ENCODE measurements at places on chromosomes 3 and 15. TPM values are rescaled to one million over a fixed set of nuclear protein-coding genes. Genes with fewer than 3 reads are reported as not detected.
A peak's percentile ranks its signal among the peaks of the same experiment; 100 is the strongest.

DNA sequence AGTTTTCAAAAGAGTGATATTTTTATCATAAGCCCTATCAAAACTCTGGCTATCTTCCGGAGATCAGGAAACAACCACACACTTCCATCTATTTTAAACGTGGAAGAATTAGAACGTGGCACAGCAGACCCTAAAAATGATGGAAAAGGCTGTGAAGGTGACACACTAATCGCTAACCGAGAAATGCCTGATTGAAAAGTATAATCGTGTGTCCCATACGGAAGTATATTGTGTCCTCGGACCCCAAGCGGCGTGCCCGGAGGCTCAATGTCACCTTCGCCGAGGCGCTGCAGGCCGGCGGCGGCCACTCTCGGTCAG, 642 bp downstream of the COX5A start:
- peaks cover 32% of the 10 kb centered on the region for H3K4me1 ChIP-seq
- DNase-seq, result no peak
- H3K36me3 ChIP-seq, result no peaks in the 10 kb centered on the region
- H3K27ac ChIP-seq, result peak overlapping the region; percentile 97

GRCh38 chr3:120306519-120307455, 21.8 kb upstream of the GPR156 start:
- H3K4me1 ChIP-seq, result no peaks in the 10 kb centered on the region
- no peaks in the 10 kb centered on the region for H3K36me3 ChIP-seq
- DNase-seq, result no peak
- no peak overlapping the region for H3K4me3 ChIP-seq

SI gene
- not detected for total RNA-seq

- peaks cover 8% of the 10 kb centered on the region for H3K4me1 ChIP-seq
- peak overlapping the region; percentile 7 for H3K27ac ChIP-seq
- no peaks in the 10 kb centered on the region for H3K27me3 ChIP-seq
- DNase-seq, result no peak
- no peaks in the 10 kb centered on the region for H3K36me3 ChIP-seq
Measured at GRCh38 chr3:24154013-24154695, 209.1 kb downstream of the NR1D2 start.

GRCh38 chr3:13853978-13854296, 25.9 kb downstream of the WNT7A start:
- no peaks in the 10 kb centered on the region for H3K36me3 ChIP-seq
- H3K4me3 ChIP-seq, result no peak overlapping the region
- peaks cover 10% of the 10 kb centered on the region for H3K27me3 ChIP-seq
- no peaks in the 10 kb centered on the region for H3K4me1 ChIP-seq
- no peak overlapping the region for H3K27ac ChIP-seq

LDHAL6B gene
- not detected for total RNA-seq

- no peak overlapping the region for H3K4me3 ChIP-seq
- no peak overlapping the region for H3K27ac ChIP-seq
- no peaks in the 10 kb centered on the region for H3K27me3 ChIP-seq
- no peaks in the 10 kb centered on the region for H3K4me1 ChIP-seq
Measured at GRCh38 chr3:70276901-70277300, 35.5 kb downstream of the MDFIC2 start.

GRCh38 chr3:38598791-38599190, 50.7 kb downstream of the SCN5A start:
- no peaks in the 10 kb centered on the region for H3K36me3 ChIP-seq
- no peak overlapping the region for H3K4me3 ChIP-seq
- H3K27me3 ChIP-seq, result no peaks in the 10 kb centered on the region
- no peaks in the 10 kb centered on the region for H3K4me1 ChIP-seq
- H3K27ac ChIP-seq, result no peak overlapping the region

HHATL gene
- total RNA-seq, result 78.0 TPM

- H3K4me1 ChIP-seq, result no peaks in the 10 kb centered on the region
- H3K27me3 ChIP-seq, result no peaks in the 10 kb centered on the region
- DNase-seq, result no peak
- no peak overlapping the region for H3K27ac ChIP-seq
- H3K4me3 ChIP-seq, result no peak overlapping the region
- no peaks in the 10 kb centered on the region for H3K36me3 ChIP-seq
Measured at GRCh38 chr15:69701198-69701597, 248.6 kb downstream of the RPLP1 start.

GRCh38 chr3:128874481-128875180, 4.8 kb upstream of the ACAD9 start:
- H3K27me3 ChIP-seq, result no peaks in the 10 kb centered on the region
- H3K4me3 ChIP-seq, result no peak overlapping the region
- H3K4me1 ChIP-seq, result peaks cover 31% of the 10 kb centered on the region
- H3K36me3 ChIP-seq, result no peaks in the 10 kb centered on the region
- DNase-seq, result no peak

TOMM70 gene
- total RNA-seq, result 61.3 TPM

- no peak overlapping the region for H3K27ac ChIP-seq
- H3K4me3 ChIP-seq, result no peak overlapping the region
- no peaks in the 10 kb centered on the region for H3K27me3 ChIP-seq
- no peak for DNase-seq
- H3K4me1 ChIP-seq, result no peaks in the 10 kb centered on the region
Measured at GRCh38 chr3:177694951-177695350, 497.7 kb upstream of the TBL1XR1 start.

EID1 gene
- 146 TPM for total RNA-seq

GRCh38 chr3:67655364-67656121, 1.1 kb upstream of the SUCLG2 start:
- no peaks in the 10 kb centered on the region for H3K27me3 ChIP-seq
- peak overlapping the region; percentile 96 for H3K27ac ChIP-seq
- no peak for DNase-seq
- no peaks in the 10 kb centered on the region for H3K36me3 ChIP-seq
- H3K4me3 ChIP-seq, result peak overlapping the region; percentile 73
- H3K4me1 ChIP-seq, result peaks cover 31% of the 10 kb centered on the region

GRCh38 chr3:37308247-37308646, 133.9 kb upstream of the LRRFIP2 start:
- no peaks in the 10 kb centered on the region for H3K36me3 ChIP-seq
- no peak for DNase-seq
- H3K27me3 ChIP-seq, result no peaks in the 10 kb centered on the region
- no peak overlapping the region for H3K4me3 ChIP-seq
- H3K27ac ChIP-seq, result no peak overlapping the region

DNA sequence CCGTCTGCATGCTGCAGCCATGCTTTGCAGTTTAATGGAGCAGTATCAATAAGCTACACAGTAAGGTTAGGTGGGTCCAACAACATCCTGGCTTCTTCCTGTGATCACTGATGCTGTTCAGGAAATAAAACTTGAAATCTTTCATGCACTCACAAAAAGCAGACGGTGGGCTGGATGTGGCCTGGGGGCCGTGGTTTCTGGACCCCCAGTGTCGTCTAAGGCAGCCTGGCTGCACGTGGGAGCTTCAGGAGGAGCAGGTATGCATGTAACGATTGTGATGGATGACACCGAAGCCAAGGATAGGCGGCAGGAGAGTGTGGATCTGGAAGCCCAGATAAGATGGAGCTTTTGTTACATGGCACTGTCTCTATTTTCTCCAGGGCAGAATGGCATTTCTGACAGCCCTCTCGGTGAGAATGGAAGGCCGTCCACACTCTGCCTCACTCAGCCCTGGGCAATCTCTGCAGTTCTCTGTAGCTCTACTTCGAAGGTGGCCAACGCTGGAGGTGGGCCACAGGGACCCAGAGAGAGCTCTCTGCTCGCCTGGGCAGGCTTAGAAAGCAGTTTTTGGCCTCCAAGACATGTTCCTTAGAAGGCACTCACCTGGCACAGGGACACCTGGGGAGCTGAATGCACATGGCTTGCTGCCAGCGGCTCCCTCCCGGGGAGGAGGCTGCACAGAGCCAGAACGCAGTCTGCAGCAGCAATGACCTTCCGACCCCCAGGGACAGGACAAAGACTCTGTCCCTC, 46.4 kb upstream of the IQSEC1 start:
- H3K4me3 ChIP-seq, result no peak overlapping the region
- H3K27me3 ChIP-seq, result no peaks in the 10 kb centered on the region
- no peaks in the 10 kb centered on the region for H3K36me3 ChIP-seq

DNA sequence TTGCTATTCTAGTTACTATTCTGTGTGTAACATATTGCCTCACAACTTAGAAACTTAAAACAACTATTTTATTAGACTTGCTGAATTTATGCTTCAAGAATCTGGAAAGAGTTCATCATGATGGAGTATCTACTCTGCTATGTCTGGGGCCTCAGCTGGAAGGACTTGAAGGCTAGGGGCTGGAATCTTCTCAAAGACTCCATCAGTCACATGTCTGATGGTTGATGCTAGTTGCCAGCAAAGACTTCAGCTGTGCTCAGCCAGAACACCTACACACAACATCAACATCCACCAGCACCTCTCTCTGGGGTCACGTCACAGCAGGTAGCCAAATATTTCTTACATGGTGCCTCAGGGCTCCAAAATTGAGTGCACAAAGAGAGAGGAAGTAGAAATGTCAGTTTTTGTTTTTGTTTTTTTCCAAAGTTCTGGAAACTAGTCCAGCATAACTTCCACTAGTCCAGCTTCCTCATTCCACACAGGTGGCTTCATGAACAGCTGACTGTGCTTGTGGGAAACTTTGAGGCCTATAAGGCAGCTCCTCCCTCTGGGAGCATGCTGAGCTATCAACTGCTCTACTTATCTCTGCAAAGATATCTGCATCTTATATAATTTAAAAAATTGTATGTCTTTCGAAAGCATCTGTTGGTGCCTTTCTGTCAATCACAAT, 325.4 kb upstream of the AGTR1 start:
- no peaks in the 10 kb centered on the region for H3K27me3 ChIP-seq
- no peak overlapping the region for H3K4me3 ChIP-seq

GRCh38 chr3:177351757-177352158, 154.5 kb upstream of the TBL1XR1 start:
- H3K36me3 ChIP-seq, result no peaks in the 10 kb centered on the region
- no peak for DNase-seq
- peak overlapping the region; percentile 75 for H3K27ac ChIP-seq
- H3K4me3 ChIP-seq, result no peak overlapping the region
- peaks cover 23% of the 10 kb centered on the region for H3K4me1 ChIP-seq

SPATA16 gene
- total RNA-seq, result not detected

- no peaks in the 10 kb centered on the region for H3K4me1 ChIP-seq
- H3K36me3 ChIP-seq, result no peaks in the 10 kb centered on the region
- no peak overlapping the region for H3K4me3 ChIP-seq
- no peak overlapping the region for H3K27ac ChIP-seq
- H3K27me3 ChIP-seq, result no peaks in the 10 kb centered on the region
- DNase-seq, result no peak
Measured at GRCh38 chr15:33618350-33618749, 307.6 kb downstream of the RYR3 start.

DNA sequence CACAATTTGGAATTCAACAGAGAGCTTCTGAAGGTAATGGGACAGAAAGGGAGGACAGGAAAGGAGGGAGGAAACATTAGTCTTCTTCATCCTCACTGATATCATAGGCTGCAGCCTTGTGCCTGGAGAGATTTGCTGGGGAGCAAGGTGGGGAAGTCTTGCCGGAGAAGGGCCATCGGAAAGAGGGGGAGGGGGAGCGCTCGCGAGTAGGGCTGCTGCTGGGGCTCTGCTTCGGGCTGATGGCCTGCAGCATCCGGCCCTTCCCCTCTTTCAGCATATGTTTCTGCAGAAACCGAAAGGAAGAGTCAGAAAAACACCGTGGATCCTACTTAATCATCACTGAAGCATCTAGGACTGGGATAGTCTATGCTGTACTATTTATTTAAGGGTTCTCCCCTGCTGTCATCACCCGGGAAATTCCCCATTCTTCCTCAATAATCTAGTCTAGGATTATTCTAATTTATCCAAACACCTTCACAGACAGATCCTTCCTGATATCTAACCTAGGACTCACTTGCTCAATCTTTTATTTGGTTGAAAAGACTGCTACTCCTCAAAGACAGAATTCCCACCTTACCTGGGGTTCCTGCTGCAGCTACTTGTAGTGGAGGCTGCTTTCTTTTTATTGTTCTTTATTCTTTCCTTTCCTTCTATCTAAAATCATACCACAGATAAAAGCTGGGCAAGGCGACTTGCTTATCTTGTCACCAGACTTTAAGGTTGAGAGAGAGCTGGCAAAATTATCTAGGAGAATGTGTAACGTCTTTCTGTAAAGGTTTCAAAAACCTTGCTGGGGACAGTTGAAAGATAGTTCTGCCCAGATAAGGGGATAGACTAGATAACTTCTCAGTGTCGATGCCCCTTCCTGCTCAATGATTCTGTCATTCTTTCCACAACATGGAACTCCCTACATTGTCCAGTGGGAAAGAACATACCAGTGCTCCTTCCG, 22.6 kb downstream of the SLC51A start:
- no peaks in the 10 kb centered on the region for H3K4me1 ChIP-seq
- H3K36me3 ChIP-seq, result peaks cover 61% of the 10 kb centered on the region
- no peak overlapping the region for H3K27ac ChIP-seq

DNA sequence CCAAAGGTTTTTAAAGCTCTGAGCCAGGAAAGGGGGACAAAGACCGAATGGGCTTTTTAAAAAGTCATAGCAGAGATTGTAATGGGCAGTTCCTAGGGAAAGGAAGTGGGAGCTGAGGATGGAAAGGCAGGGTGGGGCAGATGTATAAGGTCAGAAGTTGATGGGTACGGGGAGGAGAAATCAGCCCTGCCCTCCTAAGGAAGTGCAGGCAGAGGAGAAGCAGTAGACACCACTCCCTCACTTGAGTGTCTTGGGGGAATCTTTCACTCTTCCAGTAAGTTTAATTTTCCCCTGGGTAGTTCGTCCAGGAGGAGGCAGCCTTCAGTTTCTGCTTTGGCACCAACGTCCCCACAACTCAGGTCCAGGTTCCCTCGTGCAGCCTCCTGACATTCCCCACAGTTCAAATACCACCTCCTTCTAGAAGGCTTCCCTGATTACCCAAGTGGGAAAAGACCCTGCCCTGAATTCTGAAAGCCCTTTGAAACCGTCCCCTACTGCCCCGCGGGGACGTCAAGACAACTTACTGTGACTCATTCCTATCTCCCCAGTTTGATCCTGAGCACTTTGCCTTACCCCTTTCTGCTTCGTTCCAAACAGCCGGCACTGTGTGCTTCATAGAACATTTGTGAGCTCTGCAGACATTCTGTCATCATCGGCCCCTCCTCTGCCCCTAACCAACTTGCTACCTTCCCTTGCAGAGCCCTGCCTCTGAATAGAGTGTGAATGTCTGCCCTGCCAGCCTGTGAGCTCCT, 14.3 kb upstream of the SRP14 start:
- peaks cover 30% of the 10 kb centered on the region for H3K4me1 ChIP-seq
- H3K4me3 ChIP-seq, result no peak overlapping the region
- no peaks in the 10 kb centered on the region for H3K36me3 ChIP-seq
- no peak overlapping the region for H3K27ac ChIP-seq

DNA sequence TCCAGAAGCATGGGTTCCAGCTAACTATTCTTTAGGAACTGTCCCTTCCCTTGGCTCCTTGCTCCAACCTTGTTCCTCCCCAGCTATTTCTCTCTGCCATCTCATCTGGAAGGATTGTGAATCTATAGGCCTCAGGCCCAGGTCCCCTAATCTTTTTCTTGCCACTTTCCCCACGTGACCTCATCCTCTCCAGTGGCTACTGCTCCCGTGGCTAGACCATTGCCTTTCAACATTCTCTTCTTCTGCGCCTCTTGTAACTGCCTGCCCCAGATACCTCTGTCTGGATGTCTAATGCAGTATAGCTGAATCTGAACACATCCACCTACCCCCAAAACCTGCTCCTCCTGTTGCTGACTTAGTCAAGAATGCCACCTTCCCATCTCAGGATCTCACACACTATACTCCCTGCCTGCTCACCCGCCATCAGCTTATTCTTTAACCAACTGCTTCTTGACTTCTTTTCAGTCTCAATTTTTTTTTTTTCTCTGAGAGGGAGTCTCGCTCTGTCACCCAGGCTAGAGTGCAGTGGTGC, 5.2 kb downstream of the GPX1 start:
- H3K4me1 ChIP-seq, result peaks cover 9% of the 10 kb centered on the region
- H3K4me3 ChIP-seq, result no peak overlapping the region
- no peaks in the 10 kb centered on the region for H3K27me3 ChIP-seq
- no peak for DNase-seq
- no peaks in the 10 kb centered on the region for H3K36me3 ChIP-seq
